Activated T-cell treated with anti-CD3 and anti-CD28 coated beads, Interleukin-2, amount 50 U/mL, for 72 hours (primary cell): ENCODE measurements at places on chromosomes 4 and X.
A peak's percentile ranks its signal among the peaks of the same experiment; 100 is the strongest.

GRCh38 chrX:14528629-14529289 lies 577 bp upstream of the GLRA2 start:
- DNase-seq: peak; percentile 55

GRCh38 chrX:153794897-153795816 lies 689 bp downstream of the SSR4 start:
- peak; percentile 23 for DNase-seq

- no peak for DNase-seq
Measured at GRCh38 chr4:74682567-74683359, 111.6 kb downstream of the BTC start.

GRCh38 chr4:2438822-2439718 lies 20.3 kb downstream of the CFAP99 start:
- no peak for DNase-seq

DNA sequence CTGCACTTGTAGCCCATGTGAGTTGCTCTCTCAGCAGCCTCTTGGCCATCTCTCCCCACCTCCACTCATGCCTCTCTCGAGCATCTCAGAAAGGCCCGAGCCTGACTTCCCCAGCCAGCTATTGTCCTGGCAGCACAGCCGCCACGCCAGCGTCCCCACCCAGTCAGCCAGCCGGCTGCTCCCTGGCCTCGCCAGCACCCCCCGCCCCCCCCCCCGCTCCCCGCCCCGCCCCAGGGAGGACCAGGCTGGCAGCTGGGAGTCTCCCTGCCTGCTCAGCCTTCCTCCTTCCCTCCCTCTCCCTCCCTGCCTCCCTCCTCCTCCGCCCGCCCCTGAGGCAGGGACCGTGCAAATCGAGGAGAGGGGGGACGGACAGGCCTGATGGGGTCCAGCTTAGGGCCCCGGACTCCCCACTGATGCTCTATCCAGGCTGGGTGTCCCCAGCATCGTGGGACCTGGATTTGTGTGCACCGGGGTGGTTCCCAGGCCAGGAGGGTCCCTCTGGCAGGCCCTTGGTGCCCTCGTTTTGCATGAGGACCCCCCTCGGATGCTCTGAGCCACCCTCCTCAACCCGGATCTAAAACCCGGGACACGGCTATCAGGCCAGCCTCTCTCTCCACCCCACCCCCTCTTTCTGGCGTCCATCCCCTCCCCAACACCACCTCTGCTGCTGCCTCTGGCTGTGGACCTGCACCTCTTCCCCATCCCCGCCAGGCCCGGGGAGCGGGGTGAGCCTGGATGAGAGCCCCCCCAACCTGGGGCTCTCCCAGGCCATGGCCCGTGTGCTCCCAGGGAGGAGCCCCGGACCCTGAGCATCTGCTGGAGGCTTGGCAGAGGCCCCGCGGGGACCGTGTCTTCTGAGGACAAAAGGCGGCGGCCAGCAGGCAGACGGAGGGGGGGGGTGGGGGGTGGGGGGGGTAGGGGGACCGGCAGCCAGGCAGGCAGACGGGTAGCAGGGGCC lies at the start of gene GPR173:
TSS of gene GPR173 (plus strand) at position 621 of the 958 bp plus-strand sequence. CDS start 27,833 bp downstream, outside the sequence.
- no peak for DNase-seq

- no peak for DNase-seq
Measured at GRCh38 chr4:169133932-169134331, 123.9 kb upstream of the CBR4 start.

DNA sequence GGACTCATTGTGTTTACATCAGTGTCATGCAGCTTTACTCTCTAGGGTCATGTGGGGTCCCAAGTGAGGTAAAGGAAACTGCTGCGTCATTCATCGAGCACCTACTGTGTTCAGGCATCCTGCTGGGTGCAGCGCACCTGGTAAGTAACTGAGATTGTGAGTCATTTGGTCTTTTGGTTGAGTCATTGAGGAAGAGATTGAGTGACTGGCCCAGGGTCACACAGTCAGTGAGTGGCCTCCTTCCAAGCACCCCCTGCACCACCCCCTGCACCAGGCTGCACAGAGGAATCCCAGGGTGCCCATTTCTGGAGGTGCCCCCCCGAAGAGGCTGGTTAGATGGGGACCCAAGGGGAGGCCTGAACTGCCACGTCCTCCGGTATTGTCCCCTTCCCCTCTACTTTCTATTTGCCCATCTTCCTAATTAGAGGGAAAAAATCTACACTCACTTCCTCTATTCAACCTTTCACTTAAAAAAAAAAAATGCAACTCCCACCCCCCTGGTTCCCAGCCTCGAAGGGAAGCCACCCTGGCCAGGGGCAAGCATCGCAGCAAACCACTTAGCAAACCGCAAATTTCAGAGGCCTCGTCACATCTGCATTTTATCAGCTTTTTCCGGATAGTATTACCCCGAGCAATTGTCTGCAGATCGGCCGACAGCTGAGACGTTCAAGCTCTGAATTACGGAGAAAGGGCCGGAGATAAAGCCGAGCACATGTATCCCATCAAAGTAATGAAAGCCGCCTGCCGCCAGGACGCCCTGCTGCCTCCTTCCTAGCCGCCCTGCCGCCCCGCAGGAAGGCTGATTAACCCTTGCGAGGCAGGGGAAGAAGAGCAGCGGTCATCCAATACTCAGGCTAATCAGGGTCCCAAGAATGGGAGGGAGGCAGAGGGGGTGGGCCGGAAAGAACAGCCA lies 96.3 kb upstream of the MSX1 start:
- DNase-seq: peak; percentile 54

DNA sequence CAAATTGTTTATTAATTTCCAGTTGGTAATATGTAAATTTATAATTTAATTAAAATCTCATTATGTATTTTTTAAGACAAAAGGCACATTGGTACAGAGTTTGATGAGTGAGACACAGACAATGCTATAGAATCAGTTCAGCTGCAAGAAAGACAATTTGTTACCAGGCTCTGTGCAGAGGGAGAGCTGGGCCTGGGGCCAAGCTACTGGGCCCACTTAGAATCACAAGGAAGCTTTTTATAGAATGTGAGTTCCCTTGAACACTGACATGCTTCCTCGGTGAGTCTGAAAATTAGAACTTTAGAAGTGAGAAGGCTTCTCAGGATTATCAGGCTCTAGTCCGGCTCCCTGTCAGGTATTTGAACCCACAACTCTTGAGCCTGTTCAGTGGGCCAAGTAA lies 129.0 kb downstream of the AFF2 start:
- DNase-seq: no peak

DNA sequence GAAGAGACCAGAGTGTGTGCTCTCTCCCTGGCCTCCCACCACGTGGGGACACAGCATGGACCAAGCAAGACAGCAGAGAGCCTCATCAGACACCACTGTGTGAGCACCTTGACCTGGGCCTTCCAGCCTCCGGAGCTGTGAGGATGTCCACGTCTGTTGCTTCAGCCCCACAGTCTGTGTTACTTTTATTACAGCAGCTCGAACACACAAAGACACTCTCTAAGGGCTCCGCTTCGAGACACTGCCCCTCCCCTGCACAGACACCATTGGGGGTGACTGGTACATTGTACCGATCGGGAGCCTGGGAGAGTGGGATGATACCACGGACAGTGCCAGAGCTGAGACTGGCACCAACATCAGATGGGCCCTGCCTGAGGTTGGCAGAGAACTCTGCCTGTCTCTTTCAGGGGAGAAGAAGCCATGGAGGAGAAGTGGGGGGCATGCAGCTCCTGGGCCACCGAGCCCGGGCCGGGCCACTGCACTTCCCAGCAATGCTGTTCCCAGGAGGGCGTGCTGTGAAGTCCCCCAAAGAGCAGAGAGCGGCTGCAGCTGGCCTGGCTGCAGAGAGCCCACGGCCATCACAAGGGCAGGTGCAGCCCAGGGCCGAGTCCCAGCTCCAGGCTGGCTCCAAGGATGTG lies 48.1 kb upstream of the HMX1 start:
- no peak for DNase-seq

- DNase-seq: no peak
Measured at GRCh38 chr4:26355392-26356052, 34.7 kb downstream of the RBPJ start.

DNA sequence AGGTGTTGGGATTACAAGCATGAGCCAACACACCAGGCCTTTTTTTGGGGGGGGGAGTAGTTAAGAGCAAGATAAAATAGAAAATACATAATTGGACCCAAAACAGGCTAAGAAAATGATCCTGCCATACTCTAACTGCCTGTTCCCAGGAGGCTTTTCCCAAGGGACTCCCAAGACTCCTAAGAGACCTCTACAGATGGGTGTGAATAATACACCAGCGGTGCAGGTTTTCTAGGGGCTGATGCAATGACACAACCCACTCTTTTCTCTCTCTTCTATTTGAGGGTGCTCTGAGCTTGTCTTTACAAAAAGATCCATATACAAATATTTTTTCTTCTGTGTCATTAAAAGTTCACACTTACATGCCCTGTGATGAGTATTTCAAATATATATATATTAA lies 116.9 kb downstream of the RASL11B start:
- no peak for DNase-seq

- DNase-seq: no peak
Measured at GRCh38 chr4:14615671-14616070, 386.6 kb upstream of the CPEB2 start.
